ENCODE measurements at places on chromosomes 13 and 19. TPM values are rescaled to one million over a fixed set of nuclear protein-coding genes. Genes with fewer than 3 reads are reported as not detected.

Gene NLRP5
- not detected for total RNA-seq

Gene KLK4
- 0.07 TPM for total RNA-seq

Gene PCDH9
- 7.8 TPM for total RNA-seq

Gene ZNF578
- not detected for total RNA-seq

Gene SHISA7
- total RNA-seq: not detected

Gene MAST1
- total RNA-seq: 1.9 TPM

Gene LILRB2
- total RNA-seq: 0.05 TPM
